Activated T-cell treated with anti-CD3 and anti-CD28 coated beads, Interleukin-2, amount 50 U/mL, for 72 hours (primary cell): ENCODE measurements at places on chromosomes 7 and 10.
A peak's percentile ranks its signal among the peaks of the same experiment; 100 is the strongest.

DNA sequence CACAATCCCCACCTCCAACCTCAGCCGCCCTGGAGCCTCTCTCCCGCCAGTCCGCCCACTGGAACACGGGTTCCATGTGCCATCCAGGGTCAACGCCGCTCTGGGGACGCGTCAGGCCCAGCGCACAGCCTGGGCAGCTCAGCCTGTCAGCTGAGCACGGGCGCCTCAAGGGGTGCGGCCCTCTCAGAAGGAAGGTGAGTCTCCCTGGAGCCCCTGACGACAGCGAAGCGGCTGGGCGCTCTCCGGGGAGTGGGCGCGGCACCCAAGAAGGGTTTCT is 1.2 kb upstream of the SLC18A3 start:
- DNase-seq = no peak

GRCh38 chr10:87976101-87976743 is 112.8 kb downstream of the PTEN start:
- no peak for DNase-seq

GRCh38 chr7:27895551-27895950 is 155.6 kb downstream of the TAX1BP1 start:
- no peak for DNase-seq

DNA sequence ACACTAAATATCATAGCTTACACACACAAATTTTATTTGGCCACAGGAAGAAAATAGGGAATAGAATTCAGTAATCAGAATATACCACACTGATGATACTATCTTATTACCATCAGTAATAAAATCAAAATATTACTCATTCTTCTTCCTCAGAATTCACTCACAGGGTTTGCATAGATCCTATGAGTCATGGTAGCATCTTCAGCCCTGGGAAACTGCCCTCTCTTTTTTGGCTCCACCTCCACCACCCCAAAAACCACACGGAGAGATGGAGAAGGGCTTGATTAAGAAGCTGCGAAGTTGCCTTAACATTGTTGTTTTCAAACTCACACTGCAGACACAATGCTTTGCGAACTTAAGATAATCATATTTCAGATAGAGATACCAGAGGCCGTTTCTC is 154.1 kb upstream of the AHR start:
- peak; percentile 70 for DNase-seq

- no peak for DNase-seq
Measured at GRCh38 chr7:123271856-123272255, 72.1 kb upstream of the SLC13A1 start.

DNA sequence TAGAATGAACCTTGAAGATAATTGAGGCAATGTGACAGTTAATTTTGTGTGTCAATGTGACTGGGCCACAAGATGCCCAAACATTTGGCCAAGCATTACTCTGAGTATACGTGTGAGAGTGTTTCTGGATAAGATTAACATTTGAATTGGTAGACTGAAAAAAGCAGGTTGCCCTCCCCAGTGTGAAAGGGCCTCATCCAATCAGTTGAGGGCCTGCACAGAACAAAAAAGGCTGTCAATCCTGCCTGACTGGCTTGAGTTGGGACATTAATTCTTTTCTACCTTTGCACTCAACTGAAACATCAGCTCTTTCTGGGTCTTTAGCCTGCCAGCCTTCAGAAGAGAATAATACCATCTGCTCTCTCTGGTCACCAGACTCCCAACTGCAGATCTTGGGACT is 56.6 kb upstream of the PDE1C start:
- DNase-seq = no peak

- DNase-seq = no peak
Measured at GRCh38 chr7:130804220-130804619, 70.2 kb upstream of the KLF14 start.

- DNase-seq = no peak
Measured at GRCh38 chr7:43021431-43021830, 89.3 kb downstream of the MRPL32 start.

DNA sequence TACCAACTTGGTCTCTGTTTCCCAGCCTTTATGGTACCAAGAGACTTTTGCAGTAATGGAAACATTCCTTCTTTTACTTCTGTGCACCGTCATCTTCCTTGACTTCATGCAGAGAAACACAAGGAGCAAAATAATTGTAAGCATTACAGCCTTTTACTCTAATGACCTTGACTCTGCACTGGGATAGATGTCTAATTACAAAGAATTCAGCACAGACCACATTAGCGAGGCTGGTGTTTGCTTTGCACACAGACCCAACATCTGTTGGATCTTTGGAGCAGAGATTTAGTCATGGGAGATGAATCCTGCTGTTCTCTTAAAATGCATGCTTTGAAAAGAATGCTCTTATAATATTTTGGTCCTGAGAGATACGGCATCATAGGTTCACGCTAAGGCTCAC is 261.6 kb downstream of the TWIST1 start:
- DNase-seq = no peak

DNA sequence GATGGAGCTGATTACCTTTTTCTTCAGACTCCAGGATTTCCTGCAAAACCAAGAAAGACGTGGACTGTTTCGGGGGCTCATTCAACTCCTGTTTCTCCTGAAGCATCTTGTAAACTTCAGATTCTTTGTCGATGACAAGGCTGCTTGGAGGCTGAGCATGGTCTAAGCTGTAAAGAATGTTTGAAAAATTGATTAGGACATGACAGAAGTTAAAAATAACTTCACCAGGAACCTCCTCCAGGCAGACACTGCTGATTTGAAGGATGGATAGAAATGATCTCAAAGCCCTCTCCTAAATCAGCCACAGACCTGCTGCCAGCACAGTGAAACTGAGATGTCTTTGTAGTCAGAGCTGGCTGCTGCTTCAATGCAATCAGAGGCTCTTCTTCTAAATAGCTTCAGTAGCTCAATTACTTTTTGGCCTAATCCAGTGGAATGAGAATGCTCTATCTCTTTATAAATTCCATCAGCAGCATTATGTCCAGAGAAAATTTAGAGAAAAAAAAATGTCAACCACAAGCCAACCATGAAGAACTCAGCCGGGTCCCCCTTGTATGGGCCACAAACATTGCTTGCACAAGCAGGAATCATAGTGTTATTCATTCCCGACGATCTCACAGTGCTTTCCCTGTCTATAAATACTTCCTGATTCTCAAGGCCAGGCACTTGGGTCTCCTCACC is 43.5 kb downstream of the PDLIM1 start:
- DNase-seq = no peak

- no peak for DNase-seq
Measured at GRCh38 chr10:59606551-59606961, 103.1 kb downstream of the SLC16A9 start.

DNA sequence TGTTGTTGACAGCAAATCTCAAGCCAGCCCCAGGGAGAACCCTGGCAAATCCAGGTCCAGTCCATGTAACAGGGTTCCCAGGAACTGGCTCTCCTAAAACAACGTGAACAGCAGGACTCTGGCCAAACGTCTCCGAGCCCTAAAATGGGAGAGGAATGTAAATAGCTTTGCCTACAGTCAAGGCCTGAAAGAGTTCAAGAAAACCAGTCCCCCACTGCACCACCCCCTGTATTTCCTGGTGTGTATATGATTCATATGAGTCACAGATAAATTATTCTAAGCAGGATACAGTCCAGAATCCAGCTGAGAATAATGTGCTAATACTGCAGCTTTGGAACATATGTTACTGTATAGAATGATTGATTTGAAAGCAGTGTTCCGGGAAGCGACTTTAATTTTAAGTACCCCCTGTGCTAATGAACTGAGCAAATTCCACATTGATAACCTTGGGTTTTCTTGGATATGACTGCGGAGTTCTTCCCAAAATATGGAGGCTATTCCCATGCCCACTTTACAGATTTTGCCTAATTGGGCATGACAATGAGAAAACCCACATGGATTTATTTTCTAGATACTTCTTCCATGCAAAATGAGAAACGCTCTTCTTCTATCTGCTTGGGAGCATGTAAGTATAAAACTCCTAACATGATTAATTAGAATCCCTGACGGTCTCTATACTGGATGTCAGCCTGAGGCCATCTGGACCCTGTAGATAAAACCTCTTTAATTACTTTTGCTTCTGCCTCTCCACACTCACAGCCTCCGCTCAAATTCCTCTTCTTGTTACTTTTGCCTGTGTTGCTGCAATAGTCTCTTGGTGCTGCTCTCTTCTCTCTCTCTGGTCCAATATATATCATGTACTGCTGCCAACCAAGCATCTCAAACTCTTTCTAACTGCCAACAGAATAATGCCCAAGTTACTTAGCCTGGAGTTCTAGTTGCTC is 50.2 kb downstream of the LAMB4 start:
- DNase-seq = no peak

DNA sequence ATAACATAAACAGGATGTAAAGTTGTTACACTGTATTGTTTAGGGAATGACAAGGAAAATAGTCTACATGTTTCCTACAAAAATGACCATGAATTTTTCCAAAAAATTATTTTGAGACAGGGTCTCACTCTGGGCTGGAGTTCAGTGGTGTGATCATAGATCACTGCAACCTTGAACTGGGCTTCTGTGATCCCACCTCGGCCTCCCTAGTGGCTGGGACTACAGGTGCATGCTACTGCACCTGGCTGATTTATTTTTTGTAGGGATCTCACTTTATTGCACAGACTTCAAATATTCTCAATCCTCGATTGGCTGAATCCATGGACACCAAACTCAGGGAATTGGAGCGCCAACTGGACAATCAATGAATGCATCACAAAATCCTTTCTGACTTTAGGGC is 6.6 kb downstream of the CHCHD2 start:
- DNase-seq = no peak

GRCh38 chr10:79103129-79103528 is 34.4 kb downstream of the ZMIZ1 start:
- no peak for DNase-seq

GRCh38 chr7:82714883-82715282 is 271.3 kb upstream of the CACNA2D1 start:
- no peak for DNase-seq

DNA sequence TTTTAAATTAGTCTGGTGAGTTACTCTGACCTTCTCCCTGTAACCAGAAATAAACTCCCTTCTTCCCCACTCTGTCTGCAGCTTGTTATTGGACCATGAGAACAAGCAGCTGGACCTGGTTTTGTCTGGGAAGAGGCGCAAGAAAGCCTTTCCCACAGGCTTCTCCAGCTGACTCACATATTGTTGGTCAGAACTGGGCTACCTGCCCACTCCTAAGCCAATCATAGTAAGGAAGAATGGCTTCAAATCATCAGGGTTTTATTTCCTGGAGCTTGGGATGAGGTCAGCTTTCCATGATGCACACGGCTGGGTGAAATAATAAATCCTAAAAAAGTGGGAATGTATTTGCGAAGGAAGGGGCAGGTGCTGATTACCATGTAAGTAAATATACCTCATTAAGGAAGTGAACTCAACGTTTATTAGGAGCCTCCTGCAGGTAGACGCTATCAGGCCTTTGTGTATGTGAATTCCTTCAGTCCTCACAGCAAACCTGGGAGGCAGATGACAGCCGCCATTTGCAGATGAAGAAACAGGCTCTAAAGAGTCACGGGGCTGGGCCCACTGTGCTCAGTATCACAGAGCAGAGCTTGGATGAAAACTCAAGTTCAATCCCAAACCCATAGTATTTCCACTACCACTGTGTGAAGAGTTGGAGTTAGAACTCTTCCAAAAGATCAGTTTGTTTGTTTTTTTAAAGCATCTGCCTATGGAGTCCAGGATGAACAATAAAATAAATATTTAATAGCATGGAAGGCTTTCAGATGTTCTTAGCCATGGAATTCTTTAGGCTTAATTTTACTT is 32.8 kb downstream of the IL15RA start:
- no peak for DNase-seq

DNA sequence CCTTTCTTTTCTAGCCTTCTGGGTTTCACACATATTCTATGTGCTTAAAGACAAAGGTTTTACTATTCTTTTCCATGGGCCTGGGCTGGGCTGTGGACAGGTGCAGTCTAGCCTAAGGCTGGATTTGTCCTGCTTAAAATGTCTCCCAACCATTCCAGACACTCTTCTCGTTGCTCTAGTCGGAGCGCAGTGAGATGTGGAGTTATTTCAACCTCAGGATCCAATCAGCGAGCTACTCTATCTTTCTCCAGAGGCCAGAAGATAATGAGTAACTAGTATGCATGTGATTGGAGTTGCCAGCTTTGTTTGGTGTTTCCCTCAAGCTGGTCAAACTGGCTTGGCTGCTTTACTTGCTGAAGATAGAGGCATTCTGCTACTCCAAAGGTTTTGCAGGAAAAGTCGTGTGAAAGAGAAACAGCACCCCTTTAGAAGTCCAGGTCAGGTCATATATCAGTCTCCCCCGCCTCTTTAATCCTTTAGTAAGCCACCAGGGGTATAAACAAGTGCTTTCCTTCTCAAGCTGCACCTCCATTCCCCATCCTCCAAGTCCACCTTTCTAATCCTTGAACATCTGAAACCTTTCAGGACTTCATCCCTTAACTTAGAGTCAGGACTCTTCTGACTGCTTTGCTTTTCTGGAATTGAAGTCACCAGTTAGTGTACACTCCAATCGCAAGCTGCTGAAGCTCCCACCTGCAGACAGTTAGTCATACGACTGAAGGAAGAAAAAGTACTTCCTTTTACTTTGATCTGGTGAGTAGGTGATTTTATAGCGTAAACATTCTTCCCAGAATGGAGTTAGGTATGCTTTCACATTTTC is 78.8 kb downstream of the DNMBP start:
- no peak for DNase-seq

DNA sequence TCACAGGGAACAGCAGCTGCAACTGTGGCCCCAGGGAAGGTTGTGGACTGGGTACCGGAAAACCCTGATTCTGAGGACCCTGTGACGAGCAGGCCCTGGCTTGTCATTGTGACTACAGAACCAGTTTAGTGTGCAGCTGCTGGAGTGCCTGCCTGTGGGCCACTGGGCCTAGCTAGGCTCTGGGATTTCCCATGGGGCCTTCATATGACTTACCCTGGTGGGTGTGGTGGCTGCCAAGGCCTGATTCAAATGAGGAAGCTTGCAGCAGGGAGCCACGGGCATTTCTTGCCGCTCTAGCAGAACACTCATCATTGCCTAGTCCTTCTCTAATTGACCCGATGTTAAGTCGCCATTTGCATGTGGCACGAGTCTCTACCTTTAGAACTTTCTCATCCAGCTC is 14.7 kb upstream of the CAMK2G start:
- peak; percentile 62 for DNase-seq
